ENCODE measurements at places on chromosomes 16 and 17.

DNA sequence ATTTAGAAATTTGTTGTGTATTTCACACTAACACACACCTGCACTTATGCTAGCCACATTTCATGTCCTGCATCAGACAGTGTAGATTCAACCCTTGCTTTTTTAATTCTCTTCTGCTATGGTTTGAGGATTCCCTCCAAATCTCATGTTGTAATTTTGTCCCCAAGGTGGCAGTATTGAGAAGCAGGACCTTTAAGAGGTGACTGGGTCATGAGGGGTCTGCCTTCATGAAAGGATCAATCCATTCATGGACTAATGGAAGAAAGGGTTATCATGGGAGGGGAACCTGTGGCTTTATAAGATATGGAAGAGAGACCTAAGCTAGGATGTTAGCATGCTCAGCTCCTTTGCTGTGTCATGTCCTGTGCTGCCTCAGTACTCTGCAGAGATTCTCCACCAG, 1032.2 kb downstream of the CDH11 start:
- DNase-seq, result no peak

DNA sequence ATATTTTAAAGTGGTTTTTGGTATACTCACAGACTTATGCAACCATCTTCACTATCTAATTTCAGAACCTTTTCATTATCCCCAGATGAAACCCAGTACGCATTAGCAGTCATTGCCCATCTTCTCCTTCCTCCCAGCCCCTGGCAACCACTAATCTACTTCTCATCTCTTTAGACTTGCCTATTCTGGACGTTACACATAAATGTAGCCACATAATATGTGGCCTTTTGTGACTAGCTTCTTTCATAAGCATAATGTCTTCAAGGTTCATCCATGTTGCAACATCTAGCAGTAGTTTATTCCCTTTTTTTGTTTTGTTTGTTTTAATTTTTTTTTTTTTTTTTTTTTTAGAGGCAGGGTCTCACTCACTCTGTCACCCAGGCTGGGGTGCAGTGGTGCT, 28.5 kb upstream of the C17orf107 start:
- DNase-seq, result no peak

DNA sequence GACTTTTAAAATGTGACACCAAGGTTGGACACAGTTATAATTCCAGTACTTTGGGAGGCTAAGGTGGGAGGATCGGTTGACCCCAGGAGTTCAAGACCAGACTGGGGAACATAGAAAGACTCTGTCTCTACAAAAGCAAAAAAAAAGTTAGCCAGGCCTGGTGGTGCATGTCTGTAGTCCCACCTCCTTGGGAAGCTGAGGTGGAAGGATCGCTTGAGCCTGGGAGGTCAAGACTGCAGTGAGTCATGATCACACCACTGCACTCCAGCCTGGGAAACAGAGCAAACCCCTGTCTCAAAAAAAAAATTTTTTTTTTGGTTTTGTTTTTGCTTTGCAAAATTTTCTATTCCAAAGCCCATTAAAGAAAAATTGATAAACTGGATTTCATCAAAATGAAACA, 281.4 kb downstream of the BCAS3 start:
- DNase-seq, result no peak

DNA sequence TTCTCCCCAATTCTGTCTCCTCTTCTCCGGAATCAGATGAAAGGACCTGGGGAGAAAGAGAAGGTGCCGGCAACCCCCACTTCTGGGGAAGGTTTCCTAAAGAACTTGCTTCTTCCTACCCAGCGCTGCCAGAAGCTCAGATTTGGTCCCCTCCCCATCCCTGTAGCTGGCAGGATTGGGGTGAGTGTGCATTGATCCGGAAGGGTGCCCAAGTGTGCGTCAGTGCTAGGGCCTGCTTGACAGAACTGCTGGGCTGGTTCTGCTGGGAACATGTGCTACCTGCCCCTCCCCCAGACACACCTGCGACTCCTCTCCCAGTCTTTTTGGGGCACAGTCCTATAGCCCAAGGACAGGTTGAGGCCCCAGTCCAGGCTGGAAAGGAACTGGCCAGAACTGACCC, 3.3 kb downstream of the ARL4D start:
- no peak for DNase-seq

DNA sequence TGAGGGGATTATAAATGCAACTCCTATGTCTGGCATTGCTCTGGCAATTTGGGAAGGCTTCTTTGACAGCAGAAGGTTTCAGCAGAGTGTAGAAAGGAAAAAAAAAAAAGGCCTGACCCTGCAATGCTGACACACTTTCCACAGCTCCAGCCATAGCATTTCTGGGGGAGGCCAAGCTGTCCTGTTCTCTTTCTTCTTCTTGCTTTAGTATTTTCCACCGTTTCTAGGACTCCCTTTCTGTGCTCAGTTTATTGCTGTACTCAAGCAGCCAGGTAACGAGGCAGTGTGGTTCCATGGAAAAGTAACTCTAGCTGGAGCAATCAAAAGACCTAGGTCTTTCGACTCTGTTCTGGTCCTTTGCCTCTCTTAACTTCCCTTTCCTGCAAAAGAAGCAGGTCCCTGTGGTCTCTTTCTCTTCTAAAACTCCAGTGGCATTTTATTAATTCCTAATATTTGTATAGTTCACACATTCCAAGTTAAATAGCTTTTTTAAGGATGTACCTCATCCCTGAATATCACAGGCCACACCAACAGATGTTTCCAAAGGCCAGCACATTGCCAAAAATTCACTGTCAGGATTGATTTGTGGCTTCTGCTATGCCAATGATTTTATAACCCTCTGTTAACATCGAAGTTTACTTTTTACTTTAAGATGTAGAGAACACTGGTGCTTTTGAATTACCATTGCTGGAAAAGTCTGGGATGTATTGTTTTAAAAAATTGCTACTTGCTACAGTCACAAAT, 90.3 kb upstream of the BCAR1 start:
- no peak for DNase-seq

Measured in caudate nucleus (tissue), 63 donors.